ENCODE measurements at places on chromosomes 12 and 14.

GRCh38 chr14:72745546-72745945, 148.4 kb downstream of the DPF3 start:
- DNase-seq = no peak

DNA sequence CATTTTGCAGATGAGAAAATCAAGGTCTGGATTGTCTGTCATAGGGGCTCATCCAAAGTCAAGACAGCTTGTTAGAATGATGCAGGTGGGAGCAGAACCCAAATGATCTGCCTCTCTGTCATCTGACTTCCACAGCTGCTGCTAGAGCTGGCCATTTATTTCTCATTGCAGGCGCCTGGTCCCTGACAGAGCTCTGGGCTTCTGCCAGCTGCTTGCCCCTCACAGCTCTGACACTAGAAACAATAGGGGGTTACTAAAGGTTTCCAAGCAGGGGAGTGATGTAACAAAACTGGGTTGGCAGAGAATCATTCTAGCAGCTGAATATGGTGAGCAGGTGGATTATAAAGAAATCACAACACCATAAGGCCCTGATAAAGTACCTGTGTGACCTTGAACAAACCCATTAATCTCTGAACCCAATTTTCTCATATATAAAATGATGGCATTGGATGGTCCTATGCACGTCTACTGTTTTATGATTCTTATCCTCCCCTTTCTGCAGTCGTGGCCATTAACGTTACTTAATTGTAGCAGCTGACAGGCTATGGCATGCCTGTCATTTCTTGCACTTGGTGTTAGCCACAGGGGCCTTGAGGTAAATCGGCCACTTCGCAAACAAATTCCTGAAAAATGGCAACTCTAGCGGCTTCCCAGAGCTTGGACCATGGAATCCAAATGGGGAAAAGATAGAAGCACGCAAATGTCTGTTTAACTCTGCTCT, 134.6 kb downstream of the RMST start:
- DNase-seq = no peak

DNA sequence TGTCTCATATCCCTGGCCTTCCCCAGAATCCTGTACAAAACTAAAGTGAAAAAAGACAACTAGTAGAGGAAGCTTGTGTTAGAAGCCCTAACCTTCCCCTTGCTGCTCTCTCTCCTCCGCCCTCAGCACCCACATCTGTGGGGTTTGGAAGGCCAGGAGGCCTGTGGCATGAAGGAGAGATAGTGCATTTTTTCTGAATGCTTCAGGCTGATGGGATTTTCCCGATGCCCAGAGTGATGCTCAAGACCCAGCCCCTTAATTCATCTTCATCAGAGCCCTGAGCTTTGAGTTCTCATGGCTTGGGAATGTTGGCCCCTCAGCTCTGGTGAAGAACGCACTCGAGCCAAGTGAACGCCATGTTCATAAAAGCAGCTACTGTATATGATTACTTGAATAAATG, 5.9 kb downstream of the FGF6 start:
- no peak for DNase-seq

DNA sequence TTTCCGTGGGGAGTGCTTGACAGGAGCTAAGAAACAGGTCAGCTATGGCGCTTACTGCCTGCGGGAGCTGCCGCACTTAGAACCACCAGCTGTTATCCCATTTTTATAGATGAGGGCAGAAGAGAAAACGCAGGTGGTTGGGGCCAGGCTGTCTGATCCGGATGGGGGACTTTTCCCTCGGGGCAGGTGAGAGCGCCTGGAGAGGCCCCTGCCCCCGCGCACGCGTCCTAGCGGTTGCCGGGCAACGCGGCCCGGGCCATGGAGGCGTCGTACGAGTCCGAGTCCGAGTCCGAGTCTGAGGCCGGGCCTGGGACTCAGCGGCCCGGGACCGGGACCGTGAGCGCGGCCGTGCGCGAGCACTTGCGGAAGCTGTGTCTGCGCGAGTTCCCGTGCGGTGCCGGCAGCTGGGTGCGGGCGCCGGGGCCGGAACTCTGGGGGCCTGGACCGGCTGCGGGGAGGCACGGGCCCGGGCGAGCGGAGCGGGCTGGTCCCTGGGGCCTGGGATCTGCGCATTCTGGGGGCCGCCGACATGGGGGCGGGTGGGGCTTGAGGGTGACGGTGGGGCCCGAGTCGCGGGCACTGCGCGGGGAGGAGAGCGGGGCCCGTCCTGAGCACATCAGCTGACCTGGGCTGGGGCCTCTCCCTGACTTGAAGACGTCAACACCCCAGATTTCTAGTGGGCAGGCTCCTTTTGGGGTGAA, at the start of gene LRRC43:
TSS of gene LRRC43 (plus strand) at position 237 of the 701 bp plus-strand sequence. CDS start at position 259, 22 bp downstream.
- no peak for DNase-seq

DNA sequence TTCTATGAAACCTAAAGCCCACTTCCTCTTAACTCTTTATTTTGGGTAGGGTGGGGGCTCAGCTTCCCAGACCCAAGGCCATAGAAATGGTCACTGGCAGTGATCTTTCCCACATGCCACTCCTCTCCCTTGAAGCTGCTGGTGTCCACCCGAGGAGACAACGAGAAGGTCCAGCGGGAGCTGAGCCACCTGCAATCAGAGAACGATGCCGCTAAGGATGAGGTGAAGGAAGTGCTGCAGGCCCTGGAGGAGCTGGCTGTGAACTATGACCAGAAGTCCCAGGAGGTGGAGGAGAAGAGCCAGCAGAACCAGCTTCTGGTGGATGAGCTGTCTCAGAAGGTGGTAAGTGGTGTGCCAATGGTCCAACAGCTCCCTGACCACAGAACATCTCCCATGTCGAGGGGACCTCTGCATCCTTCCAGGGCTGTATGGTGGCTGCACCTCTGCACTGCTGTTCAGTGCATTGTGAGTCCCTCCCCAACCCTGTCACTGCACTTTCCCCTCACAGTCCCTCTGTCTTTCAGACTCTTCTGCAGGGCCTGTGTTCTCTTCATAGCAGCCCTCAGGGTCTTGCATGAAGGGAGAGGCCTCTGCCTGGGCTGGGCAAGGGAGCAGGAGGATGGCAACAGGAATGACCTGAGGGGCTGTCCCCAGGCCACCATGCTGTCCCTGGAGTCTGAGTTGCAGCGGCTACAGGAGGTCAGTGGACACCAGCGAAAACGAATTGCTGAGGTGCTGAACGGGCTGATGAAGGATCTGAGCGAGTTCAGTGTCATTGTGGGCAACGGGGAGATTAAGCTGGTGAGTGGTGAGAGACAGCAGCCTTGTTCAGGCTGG, 18.8 kb upstream of the PIP4K2C start:
- no peak for DNase-seq

DNA sequence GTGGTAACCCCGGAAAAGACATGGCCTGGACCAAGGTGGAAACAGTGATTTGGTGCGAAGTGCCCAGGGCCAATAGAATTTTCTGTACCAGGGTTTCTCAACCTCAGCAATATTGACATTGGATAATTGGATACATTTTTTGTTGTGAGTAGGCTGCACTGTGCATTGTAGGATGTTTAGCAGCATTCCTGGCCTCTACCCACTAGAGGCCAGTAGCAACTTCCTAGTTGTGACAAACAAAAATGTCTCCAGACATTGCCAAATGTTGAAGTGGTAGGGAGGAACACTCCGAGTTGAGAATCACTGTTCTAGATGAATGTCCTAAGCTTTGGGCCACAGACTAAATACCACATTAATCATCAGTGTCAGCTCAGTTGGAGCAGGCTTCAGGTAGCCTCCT, 6.2 kb upstream of the CGRRF1 start:
- DNase-seq = no peak

- no peak for DNase-seq
Observed at GRCh38 chr12:15808652-15809051, 19.5 kb upstream of the EPS8 start.

GRCh38 chr14:100286484-100287191, 19.6 kb downstream of the SLC25A29 start:
- no peak for DNase-seq

- no peak for DNase-seq
Observed at GRCh38 chr12:104478396-104479122, 21.8 kb downstream of the CHST11 start.

- DNase-seq = no peak
Observed at GRCh38 chr14:101197595-101198397, 294.3 kb upstream of the RTL1 start.

DNA sequence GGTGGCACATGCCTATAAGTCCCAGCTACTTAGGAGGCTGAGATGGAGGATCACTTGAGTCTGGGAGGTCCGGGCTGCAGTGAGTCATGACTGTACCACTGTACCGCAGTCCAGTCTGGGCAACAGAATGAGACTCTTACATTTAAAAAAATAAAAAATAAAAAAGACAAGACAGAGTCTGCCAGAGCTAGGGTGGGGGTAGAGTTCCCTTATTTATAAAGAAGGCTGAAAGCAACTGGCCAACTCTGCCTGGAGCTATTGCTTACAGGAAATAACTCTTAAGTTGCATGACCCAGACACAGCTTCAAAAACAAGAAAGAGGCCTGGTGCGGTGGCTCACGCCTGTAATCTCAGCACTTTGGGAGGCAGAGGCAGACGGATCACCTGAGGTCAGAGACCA, 31.5 kb downstream of the NUMB start:
- DNase-seq = no peak

DNA sequence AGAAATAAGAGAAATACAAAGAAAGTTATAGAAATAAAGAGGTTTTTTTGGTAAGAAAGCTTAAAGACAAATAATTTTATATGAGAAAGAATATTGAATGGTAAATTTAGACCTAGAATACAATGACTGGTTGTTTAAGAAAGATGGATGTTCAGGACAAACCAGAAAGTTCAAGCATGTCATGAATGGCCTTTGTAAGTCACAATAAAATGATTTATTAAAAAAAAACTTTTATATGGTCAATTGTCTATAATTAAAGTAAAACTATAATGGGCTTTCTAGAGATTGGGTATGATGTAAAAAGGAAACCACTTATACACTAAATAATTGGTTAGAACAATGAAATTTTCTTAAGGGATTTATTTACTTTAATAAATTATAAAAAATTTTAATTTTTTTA, 19.8 kb upstream of the CAPRIN2 start:
- DNase-seq = no peak

DNA sequence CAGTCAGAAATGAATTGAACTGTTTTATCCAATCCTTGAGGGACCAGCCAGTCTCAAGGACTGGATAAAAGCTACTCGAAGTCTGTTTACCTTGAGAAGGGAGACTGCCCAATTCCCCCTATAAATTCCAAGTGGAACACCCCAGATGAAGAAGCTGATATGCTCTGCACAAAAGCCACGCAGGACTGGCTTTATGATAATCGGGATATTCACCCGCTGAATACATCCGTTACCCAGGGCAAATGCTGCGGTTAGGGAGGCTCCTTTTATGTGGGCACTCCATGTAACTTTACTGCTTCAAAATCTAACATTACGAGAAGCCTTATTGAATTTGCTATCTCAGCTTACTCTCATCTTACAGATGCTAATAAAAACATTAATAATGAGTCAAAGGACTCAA, 119.1 kb downstream of the DENND5B start:
- no peak for DNase-seq

- peak; percentile 90 for DNase-seq
Observed at GRCh38 chr14:22986508-22987054, 4.2 kb upstream of the AJUBA start.

DNA sequence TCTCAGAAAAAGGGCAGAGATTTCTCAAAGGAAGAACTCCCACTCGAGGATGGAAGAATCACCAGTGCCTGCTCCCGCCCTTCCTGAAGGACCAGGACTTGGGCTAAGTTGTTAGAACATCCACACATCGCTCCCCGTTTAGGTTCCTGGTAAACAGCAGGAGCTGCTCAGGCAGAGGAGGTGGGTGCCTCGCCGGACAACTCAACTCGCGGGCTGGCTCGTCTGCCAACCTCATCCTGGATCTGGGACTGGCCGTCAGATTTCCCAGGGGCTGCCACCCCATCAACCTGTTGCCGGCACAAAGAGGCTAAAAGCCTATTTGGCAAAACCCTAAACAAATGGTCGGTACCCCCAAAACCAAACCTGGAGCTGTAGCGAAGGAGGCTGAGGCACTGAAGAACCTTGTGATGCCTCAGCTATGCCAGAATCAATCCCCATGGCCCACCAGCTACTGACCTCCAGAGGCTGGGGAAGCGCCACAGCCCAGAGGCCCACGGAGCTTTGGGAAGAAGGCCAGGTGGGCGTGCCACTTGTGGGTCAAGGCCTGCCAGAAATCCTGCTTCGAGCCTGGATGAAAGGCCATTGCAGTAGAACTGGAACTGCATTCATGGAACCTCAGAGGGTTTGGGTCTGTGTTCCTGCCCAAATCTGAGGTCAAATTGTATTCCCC, 42.9 kb downstream of the RIMBP2 start:
- DNase-seq = no peak

GRCh38 chr14:67746927-67747326, 45.2 kb downstream of the RDH12 start:
- DNase-seq = no peak

GRCh38 chr12:119177056-119177325, 1.7 kb upstream of the HSPB8 start:
- DNase-seq = no peak

- no peak for DNase-seq
Observed at GRCh38 chr14:71137536-71138447, 230.5 kb downstream of the PCNX1 start.

DNA sequence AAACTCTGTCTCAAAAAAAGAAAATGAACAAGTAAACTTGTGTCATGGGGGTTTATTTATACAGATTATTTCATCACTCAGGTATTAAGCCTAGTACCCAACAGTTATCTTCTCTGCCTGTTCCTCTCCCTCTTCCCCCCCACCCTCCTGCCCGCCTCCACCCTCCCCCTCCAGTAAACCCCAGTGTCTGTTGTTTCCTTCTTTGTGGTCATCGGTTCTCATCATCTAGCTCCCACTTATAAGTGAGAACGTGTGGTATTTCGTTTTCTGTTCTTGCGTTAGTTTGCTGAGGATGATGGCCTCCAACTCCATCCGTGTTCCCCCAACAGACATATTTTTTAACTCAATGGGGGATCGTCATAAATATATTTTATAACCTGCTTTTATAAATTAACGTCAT, 12.3 kb downstream of the IL31 start:
- DNase-seq = no peak

DNA sequence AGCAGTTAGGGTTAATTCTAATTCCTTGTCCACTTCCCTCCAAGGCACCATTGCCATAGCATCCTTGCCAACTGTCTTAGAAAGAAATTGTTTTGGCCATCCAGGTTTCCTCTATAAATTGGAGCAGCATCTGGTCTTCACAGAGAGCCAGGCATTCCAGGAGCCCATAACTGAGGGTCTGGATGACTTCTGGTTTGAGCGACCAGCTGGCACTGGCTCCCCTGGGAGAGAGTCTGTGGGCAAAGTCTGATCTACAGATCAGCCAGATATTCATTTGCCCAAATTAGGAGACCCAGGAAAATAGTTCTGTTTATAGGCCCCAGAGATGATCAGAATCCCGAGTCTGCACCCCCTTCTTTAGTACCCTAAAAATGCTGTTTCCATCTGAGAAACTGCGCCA, 16.0 kb downstream of the VSX2 start:
- DNase-seq = no peak

- no peak for DNase-seq
Observed at GRCh38 chr14:76778546-76779215, 17.4 kb downstream of the VASH1 start.
